ENCODE measurements at places on chromosomes 7 and 10.

DNA sequence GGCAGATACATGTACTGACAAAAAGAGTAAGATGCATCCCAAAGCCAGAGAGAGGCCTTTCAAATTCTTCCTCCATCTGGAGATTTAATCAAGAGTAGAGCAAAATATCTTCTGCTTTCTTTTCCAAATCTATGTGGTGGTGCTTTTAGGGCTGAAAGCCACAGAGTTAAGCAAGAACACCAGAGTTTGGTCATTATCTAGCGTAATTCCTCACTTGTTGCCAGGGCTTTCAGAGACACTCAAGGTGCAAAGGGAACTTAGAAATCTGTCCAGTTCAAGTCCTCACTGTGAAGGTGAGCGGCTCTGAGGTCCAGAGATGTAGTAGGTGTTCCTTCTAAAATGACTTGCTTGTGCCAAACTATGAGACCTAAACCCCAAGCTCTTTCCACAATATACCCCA is 10.9 kb upstream of the NFE2L3 start:
- DNase-seq: no peak

GRCh38 chr7:935874-936385 is 18.6 kb downstream of the ADAP1 start:
- DNase-seq: no peak

GRCh38 chr7:36021917-36022550 is 131.0 kb upstream of the EEPD1 start:
- DNase-seq: no peak

GRCh38 chr7:156662277-156662676 is 21.7 kb downstream of the RNF32 start:
- no peak for DNase-seq

- DNase-seq: no peak
Observed at GRCh38 chr7:122403113-122403512, 98.6 kb upstream of the FEZF1 start.

- DNase-seq: no peak
Observed at GRCh38 chr10:31215052-31215451, 104.0 kb upstream of the ZEB1 start.

DNA sequence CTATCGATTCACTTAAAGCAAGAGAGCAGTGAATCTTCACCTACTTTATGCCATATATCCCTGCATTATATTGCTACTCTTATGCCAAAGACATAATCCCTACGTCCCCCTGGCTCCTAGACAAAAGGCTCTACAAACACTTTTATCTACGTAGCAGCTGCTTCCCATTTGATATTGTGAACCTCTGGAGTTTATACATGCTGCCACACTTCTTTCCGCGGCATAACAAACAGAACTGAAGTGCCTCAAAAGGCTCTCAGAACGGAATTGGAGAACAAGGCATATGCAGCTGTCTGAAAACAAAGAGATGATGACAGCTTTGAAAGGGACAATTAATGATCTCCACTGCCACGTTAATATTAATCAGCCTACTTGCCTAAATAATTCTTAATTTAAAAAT is 985.6 kb upstream of the LRRN3 start:
- no peak for DNase-seq
